ENCODE measurements at places on chromosomes 1 and 21. TPM values are rescaled to one million over a fixed set of nuclear protein-coding genes. Genes with fewer than 3 reads are reported as not detected.

GRCh38 chr21:33824156-33824941, 91.3 kb downstream of the ATP5PO start:
- DNase-seq = no peak

GRCh38 chr21:42736646-42737350, 83.4 kb downstream of the PDE9A start:
- no peak for DNase-seq

The DUSP12 gene
- total RNA-seq = 22.0 TPM

The ATP6V1G3 gene
- not detected for total RNA-seq

DNA sequence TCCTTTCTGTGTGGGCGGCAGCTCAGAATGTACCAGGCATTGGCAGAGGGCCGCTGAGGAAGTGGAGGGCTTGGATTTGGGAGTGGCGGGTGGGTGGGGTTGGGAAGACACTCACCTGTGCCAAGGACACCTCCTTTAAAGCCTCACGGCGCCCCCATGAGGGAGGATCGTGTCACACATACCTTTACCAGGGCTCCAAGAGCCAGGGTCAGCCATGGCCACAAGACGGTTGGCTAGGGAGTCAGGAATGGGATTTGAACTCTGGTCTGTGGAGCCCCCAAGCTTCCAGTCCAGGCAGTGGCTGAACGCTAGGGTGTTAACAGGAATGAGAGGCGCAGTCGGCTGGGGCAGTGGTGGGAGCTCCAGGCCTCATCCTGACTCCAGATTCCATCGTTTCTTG, 4.6 kb downstream of the NBL1 start:
- DNase-seq = no peak

The SLC19A2 gene
- total RNA-seq = 10.8 TPM

The THEM5 gene
- not detected for total RNA-seq

- no peak for DNase-seq
These were observed 16.7 kb downstream of the UAP1 start for GRCh38 chr1:162578071-162578700.
